Hematopoietic multipotent progenitor cell treated with erythropoietin and hydrocortisone succinate and interleukin-3 and kit ligand, for 17 days (in vitro differentiated cells): ENCODE measurements at places on chromosomes 13 and 19.
A peak's percentile ranks its signal among the peaks of the same experiment; 100 is the strongest.

- no peak for DNase-seq
Measured at GRCh38 chr13:24605923-24606372, 74.3 kb upstream of the ATP12A start.

DNA sequence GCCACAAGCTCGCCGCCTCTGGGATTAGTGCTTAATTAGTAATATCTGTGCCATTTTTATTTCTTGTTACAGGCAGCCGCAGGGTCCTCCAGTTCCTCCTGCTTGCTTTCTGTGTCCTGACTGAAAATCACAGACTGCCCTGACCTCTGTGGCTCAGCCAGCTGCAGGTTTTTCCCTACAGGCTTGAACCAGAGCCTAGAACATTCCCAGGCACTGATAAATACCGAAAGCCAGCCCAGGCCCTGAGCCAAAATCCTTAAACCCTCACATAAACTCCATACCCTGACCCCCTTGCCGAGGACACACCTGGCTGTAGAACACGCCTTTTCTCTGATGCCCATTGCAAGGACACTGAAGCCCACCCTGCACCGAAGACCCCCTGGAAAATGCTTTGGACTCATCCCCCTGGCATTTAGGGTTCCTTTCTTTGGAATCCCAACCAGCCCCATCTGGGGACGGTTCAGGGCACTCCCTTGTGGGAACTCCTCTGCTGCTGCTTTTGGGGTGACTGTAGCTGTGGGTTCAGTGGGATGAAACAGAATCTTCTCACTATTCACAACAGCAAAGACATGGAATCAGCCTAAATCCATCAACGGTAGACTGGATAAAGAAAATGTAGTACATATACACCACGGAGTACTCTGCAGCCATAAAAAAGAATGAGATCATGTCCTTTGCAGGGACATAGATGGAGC is 15.5 kb downstream of the DPP9 start:
- DNase-seq: no peak

DNA sequence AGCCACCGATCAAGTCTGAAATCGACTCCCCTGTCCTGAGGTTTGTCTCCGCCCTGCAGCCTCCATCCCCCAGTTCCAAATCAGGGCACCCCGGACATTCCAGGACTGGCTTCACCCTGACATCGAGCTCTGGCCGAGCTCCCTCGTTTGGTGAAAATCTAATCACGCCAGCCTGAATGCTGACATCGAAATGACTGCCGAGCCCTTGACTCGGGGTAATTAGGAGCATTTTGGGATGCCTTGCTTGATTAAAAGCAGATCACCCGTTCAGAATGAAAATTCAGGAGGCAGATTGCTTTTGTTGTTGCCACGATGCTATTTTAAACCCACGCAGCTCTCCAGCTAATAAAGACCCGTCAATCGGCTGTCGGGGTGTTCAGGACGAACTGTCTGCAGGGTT is 34.3 kb downstream of the ZNRF4 start:
- DNase-seq: no peak

DNA sequence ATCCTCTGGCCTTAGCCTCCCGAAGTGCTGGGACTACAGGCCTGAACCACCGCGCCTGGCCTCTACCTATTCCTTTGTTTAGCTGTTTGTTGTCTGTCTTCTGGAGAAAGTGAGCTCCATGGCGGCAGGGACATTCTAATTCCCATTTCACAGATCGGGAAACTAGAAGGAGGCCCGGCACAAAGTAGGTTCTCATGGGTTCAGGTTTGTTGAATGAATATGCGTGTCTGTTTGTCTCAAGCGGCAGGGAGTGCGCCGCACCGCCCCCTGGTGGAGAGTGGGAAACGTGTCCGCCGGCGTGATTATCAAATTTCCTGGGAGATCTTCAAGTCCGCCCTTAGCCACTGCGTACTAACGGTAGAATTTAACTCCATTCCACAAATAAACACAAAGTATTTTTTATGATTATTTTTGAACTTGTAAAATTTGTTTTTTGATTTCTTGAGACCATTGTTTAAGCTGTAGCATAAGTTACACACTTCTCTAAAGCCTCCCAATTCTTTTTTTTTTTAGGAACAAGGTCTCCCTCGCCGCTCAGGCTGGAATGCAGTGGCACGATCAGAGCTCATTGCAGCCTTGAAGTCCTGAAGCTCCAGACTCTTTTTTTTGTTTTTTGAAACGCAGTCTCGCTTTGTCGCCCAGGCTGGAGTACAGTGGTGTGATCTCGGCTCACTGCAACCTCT is 8.9 kb upstream of the CCDC9 start:
- DNase-seq: peak; percentile 94

DNA sequence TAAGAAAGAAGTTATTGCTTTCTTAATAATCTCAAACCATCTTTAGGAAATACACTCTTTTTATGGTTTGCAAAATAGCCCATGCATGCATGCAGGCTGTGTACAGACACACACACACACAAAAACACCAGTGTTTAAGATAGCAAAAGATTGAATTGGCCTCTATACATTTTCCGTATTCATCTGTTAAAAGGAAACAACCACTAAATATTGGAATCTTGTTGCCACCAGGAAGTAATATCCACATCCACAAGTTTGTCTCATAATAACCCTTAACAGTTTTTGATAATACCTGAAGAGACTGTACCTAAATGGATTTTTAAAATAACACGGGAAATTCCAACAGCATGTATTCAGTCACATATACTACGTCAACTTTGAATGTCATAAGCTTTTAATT is 7.3 kb upstream of the MAB21L1 start:
- no peak for DNase-seq

DNA sequence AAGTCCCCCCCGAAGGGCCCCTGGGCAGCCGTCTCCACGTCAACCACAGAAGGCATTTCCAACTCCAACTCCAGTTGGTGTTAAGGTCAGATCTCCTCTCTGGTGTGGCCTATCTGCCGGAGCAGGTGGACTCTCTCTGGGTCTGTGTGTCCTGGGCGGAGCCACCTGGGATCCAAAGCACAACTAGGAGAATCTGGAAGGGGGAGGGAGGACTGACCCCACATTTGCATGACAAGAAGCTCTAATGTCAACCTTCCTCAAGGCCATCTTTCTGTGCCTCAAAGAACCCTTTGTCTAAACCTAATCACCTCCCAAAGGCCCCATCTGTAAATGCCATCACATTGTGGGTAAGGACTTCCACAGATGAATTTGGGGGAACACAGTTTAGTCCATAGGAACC is 381.5 kb downstream of the UQCRFS1 start:
- no peak for DNase-seq
